ENCODE measurements at places on chromosomes 1 and 21. TPM values are rescaled to one million over a fixed set of nuclear protein-coding genes. Genes with fewer than 3 reads are reported as not detected.

Gene CXADR
- total RNA-seq = 17.7 TPM

Gene C21orf58
- 41.2 TPM for total RNA-seq

Gene B3GALT2
- total RNA-seq = 0.39 TPM

GRCh38 chr21:29827236-29827635 lies 112.6 kb downstream of the GRIK1 start:
- no peaks in the 10 kb centered on the region for H3K36me3 ChIP-seq
- no peak overlapping the region for H3K27ac ChIP-seq
- no peak overlapping the region for H3K4me3 ChIP-seq
- H3K27me3 ChIP-seq = no peaks in the 10 kb centered on the region
- no peak for DNase-seq

DNA sequence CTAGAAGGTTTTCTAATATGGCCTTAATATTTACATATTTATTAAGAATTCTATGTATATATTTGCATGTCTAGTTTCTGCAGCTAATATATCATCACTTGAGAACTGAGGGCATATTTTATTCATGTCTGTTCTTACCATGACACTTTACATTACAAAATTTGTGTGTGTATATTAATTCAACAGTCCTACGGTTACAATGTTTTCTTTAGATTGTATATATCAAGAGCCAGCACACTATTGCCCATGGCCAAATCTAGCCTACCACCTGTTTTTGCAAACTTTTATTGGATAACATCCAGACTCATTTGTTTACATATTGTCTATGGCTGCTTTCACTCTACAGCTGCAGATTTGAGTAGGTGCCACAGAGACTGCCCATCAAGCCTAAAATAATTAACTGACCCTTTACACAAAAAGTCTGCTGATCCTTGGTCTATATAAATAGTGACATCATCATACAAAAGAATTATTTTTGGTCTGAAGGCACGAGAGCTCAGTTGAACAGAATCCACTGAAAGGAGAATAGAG lies 577.4 kb upstream of the PBX1 start:
- H3K27me3 ChIP-seq = no peaks in the 10 kb centered on the region
- no peak overlapping the region for H3K27ac ChIP-seq
- H3K36me3 ChIP-seq = no peaks in the 10 kb centered on the region
- DNase-seq = no peak
- no peaks in the 10 kb centered on the region for H3K4me1 ChIP-seq

- no peak overlapping the region for H3K4me3 ChIP-seq
- H3K4me1 ChIP-seq = peaks cover 10% of the 10 kb centered on the region
- no peaks in the 10 kb centered on the region for H3K27me3 ChIP-seq
- DNase-seq = no peak
- H3K27ac ChIP-seq = no peak overlapping the region
- H3K36me3 ChIP-seq = no peaks in the 10 kb centered on the region
These were observed 174.5 kb downstream of the PLPPR4 start for GRCh38 chr1:99438656-99439230.

Gene SLC9C2
- total RNA-seq = not detected
